ENCODE measurements at places on chromosomes 3 and 15.
A peak's percentile ranks its signal among the peaks of the same experiment; 100 is the strongest.

DNA sequence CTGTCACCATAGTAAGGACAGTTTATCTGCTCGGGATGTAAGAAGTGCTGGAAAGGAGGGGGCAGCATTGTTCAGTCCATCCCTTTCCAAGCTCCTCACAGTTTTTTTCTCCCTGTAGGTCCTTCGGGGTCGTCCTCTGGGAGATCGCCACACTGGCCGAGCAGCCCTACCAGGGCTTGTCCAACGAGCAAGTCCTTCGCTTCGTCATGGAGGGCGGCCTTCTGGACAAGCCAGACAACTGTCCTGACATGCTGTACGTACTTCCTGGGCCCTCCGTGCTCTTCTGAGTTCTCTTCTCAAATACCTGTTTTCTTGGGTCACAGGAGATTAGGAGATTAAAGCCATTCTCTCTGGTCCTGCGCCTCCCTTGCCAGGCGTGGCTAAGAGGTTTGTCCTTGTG is 59.1 kb downstream of the PGPEP1L start:
- no peak for DNase-seq

- no peak for DNase-seq
Observed at GRCh38 chr3:126599101-126599500, 40.4 kb upstream of the C3orf22 start.

- no peak for DNase-seq
Observed at GRCh38 chr15:60483042-60483441, 4.1 kb upstream of the ICE2 start.

- DNase-seq, result no peak
Observed at GRCh38 chr3:78844307-78844706, 923.5 kb downstream of the ROBO1 start.

GRCh38 chr3:16245609-16246008 is 19.1 kb downstream of the DPH3 start:
- DNase-seq, result no peak

- DNase-seq, result no peak
Observed at GRCh38 chr15:78316283-78317083, 17.1 kb upstream of the SKIC8 start.

GRCh38 chr3:129947538-129948240 is 26.8 kb upstream of the TRH start:
- no peak for DNase-seq

DNA sequence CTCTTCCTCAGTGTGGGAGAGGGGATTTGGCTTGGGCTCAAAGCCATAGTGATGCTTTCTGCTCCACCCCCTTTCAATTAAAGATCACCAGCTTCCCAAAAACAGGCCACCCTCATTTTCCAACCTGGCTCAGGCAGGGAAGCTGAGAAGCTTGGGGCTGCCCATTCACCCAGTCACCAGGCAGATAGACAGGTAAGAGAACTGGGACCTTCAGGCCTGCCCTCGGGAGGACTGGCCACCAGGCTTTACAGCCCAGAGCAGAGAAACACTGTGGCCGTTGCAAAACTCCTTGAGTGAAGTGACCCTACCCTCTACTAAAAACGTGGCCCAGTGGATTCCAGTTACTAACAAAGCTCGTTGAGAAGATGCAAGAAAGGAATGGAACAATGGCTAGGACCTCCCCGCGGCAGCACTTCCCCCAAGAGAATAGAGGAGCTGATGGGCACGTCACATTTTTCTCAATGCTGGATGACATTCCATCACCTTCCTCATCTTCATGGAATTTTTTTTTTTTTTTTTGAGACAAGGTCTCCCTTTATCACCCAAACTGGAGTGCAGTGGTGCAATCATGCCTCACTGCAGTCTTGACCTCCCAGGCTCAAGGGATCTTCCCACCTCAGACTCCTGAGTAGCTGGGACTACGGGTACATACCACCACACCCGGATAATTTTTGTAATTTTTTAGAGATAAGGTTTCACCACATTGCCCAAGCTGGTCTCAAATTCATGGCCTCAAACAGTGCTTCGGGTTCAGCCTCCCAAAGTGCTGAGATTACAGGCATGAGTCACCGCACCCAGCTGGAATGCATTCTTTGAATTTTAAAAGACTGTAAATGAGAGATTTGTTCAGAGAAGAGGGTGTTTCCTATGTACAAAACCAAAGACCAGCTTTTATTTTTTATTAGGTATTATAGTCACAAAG is 37.9 kb downstream of the LIPC start:
- no peak for DNase-seq

DNA sequence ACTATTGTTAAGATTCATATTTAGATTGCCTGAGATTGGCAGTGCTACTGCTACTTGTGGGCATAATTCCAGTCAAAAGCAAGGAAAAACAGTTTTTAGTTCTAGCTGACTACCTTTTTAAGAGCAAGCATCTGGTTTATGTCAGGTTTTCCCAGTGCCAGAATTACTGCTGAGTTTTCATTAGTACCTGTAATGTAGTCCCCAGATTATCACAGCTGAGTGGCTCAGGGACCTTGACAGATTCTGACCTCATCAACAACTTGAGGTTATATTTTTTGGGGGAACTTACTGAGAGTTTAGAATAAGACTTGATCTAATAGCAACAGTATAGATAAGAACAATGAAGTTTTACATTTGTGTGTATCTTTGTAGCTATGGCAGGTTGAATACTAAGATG is 31.0 kb downstream of the NXPE3 start:
- peak; percentile 20 for DNase-seq

DNA sequence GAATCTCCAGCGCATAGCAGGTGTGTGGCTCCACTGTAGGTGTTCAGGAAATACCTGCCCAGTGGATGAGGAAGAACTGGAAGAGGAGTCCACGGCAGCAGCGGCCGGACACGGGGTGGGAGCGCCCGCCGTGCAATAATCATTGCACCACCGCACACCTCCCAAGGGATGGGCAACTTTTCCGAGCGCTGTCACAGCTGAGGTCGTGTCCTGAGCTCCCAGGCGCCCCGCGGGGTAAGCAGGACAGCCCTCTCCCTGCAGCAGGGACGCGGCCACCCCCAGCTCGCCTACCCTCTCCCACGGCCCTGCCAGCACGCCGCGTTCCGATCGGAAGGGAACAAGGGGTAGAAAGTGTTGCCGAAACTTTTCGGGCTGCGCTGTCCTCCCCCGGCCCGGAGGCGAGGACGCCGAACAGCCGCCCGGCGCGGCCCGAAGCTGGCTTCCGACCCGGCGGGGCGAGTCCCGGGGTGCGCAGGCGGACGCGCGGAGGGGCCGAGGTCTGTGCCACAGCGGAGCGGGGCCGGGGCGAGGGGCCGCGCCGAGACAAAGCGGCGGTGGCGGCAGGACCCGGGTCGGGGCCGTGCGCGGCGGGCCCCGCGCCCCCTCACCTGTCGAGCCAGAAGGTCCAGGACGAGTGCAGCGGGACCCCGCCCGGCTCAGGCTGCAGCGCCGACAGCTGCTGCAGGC is 475 bp downstream of the EIF4E3 start:
- no peak for DNase-seq

GRCh38 chr15:23869396-23869795 is 182.3 kb upstream of the NDN start:
- no peak for DNase-seq

DNA sequence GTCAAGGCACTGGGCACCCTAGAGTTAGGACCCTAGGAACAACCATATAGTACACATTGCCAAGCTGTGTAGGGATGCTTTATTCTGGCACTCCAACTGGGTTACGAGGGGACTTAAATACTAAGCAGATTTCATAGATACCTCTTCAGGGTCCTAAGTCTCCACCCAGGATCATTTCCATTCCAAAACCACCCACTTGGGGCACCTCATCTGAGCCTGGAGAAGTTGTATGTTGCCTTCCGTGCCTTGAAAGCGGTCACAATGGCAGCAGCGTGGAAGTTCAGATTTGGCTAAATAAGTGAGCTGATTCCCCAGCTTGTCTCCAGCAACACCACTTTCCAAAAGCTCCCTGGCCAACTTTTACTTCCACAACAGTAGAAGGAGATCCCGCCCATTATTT is 4.6 kb downstream of the TMEM202 start:
- no peak for DNase-seq

- DNase-seq, result no peak
Observed at GRCh38 chr3:66592016-66592761, 91.4 kb upstream of the LRIG1 start.
